ENCODE measurements at places on chromosomes 7 and 10.

DNA sequence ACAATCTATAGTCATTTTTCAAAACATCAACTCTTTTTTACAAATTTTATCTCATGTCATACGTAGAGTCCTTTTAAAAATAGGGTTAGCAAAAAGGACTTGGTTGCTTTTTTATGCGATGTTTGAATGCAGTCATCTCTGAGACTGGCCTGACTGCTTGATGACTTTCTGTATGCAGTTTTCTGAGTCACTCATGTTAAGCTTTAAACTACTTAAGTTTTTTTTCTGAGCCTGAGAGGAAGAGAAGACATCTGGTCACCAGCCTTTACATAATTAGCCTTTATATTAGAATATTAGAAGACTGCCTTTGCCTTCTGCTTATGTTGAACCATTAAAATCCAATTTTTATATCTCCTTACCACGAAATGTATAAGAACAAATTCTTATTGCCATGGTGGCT is 834.4 kb upstream of the MBL2 start:
- DNase-seq: no peak

- no peak for DNase-seq
Observed at GRCh38 chr7:106332201-106332600, 47.4 kb upstream of the NAMPT start.

DNA sequence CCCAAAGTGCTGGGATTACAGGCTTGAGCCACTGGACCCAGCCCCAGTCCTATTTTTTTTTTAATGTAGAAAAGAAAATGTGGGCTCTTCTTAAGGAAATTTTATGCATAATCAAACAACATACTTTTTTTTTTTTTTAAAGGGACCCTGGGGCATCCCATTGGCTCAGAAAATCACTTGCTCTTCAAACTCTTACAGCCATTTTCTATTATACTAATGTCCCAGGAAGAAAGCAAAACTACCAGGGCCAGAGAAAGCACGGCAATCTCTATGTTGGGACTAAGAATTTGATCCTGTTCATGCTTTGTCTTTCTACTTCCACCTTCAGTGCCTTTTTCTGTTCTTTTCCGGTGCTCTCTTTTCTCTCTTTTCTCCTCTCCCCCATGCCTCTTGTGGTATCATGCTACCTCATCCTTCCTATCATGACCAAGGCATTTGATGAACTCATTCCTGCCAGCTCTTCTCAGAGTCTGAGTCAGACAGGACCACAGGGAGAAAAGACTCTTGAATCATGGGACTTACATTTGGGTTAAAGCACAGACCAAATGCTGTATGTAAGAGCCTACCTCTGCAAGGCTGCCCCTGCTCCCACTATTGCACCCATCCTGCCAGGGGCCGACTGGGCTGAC is 76.4 kb upstream of the CCNY start:
- no peak for DNase-seq

- no peak for DNase-seq
Observed at GRCh38 chr7:49400891-49401550, 372.4 kb upstream of the VWC2 start.

DNA sequence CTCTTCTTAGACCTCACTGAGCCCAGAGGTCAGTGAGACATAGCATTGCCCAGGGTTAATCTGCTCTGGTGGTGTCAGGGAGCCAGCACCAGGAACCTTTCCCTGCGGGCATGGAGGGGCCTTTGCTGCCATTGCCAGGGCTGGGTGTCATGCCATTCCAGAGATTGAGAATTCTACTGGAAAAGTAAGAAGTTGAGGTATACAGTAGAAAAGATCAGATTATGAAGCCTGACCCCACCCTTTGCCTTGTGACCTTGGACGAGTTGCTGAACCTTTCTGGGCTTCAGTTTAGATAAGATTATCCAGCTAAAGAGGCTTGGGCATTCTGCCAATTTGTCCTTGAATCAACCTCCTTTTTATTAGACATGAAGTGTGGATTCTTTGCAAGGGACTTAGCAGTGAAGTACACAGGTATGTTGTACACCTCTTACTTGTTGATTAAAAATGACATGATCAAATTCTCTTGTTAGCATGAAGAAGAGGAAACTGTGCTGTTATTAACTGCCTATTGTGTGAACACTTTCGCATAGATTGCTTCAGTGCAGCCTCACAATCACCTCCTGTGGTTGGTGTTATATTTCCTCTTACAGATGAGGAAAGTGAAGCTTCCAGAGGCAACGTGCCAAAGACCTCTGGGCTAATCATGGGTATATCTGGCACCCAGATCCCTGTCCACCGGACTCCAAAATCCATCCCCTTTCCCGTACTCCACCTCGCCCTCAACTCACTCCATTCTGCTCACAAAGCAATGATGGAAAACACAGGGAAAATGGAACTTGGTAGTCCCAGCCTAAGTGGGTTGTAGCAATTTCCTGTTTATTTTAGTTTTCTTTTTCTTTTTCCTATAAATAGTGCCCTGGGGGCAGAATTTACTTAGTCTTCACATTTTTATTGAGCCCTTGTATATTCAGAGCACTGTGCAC is 151.3 kb downstream of the CAMK1D start:
- peak; percentile 46 for DNase-seq

DNA sequence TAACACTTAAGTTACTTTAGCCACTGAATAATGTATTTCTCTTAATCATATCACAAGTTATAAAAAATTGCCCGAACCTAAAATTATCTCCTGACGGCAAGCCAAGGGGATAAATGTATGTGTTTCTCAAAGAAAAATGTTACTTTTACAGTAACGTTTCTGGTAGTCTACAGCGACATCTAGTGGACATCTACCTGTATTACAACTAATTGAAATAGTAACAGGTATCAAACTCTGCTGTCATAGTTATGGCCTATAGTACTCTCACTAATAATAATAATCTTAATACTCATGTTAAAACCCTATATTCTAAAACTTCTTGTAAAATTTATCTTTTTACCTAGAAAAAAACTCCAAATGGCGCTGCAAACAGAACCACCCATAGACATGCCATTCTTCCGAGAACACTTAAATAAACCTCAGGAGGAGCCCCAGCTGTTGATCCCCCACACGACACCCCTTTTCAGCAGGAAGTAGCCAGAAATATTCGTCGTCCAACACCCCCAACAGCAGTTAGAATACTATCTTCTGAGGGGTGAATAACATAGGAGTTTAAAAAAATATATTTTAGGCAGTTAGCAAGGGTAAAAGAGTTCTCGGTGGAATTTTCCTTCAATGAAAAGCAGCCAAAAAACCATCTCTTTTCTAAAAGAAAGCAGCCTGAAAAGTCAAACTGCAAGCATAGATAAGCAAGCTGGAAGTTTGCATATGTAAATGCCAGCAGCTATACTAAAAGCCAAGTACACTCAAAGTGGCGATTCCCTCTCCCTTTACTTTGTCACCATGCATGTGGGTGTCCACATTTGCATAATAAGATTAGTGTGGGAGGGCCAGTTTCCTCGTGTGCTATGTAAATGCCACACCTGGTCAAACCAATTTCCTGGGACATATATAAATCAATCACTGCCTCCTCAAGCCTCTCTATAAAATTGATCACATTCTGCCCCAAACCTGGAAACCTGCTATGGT is 40.5 kb upstream of the ZNF107 start:
- no peak for DNase-seq

DNA sequence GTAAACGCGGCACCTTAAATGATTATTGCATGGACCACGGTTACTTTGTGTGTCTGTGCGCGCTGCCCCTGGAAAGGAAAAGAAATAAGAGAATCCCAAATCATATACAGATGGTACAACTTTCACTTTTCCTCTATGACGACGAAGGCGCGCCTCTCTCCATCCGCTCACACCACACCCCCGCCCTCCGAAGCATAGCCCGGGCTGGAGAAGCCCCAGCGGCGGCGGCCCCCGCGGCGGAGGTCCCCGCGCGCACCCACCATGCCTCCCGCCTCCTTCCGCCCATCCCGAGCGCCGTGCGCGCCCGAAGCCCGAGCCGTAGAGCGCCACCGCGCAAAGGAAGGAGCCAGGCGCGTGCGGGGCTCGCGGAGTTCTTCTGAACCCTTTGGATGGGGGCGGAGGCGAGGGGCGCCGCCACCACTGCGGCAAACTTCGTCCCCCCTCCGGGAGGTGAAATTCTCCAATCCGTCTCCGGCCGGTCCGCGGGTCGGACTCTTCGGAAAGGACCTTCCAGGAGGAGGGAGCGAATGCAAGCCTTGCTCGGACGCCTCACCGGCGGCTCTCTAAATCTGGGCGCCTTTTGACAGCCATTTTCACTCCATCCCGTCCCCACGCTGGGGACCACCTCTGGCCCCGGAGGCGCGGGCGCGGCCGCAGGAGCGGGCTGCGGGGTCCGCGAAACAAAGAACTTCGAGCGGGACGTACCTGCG is 588 bp downstream of the GLI3 start:
- no peak for DNase-seq

GRCh38 chr7:154804449-154804848 is 198.5 kb downstream of the PAXIP1 start:
- DNase-seq: no peak

GRCh38 chr7:137603043-137603442 is 243.7 kb downstream of the DGKI start:
- DNase-seq: no peak

DNA sequence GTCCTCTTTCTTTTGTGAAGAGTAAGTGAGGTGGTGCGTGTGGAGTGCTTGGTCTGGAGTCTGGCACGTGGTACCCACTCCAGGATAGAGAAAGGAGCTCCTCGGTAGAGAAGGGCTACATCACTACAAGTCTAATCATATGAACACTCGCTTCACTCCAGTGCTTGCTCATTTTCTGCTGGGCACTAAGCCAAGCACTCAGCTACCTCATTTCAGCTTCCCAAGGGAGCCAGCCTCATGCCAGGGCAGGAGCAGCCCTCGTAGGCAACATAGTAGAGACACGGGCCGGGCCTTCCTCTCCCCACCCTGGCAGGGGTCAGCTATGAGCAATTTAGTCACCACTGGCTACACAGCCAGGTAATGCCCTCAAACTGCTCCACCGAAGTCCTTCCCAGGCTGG is 11.4 kb upstream of the HSPA12A start:
- DNase-seq: no peak

DNA sequence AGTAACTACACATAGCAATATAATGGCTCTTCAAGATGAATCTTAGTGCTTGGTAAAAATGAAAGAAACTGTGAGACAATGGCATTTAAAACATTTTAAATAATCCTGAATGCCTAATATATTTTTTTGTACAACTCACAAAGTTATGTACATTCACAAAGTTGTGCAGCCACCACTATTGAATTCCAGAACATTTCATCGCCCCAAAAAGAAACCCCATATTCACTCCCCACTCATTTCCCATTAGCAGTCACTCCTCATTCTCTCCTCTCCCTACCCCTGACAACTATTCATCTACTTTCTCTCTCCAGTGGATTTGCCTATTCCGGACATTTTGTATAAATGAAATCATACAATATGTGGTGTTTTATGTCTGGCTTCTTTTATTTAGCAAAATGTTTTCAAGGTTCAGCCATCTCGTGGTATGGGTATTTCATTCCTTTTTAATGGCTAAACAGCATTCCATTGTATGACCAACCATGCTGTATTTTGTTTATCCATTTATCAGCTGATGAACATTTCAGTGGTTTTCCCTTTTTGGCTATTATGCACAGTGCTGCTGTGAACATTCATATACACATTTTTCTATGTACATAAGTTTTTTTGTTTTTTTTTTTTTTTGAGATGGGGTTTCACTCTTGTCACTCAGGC is 34.7 kb downstream of the ENTPD7 start:
- no peak for DNase-seq

DNA sequence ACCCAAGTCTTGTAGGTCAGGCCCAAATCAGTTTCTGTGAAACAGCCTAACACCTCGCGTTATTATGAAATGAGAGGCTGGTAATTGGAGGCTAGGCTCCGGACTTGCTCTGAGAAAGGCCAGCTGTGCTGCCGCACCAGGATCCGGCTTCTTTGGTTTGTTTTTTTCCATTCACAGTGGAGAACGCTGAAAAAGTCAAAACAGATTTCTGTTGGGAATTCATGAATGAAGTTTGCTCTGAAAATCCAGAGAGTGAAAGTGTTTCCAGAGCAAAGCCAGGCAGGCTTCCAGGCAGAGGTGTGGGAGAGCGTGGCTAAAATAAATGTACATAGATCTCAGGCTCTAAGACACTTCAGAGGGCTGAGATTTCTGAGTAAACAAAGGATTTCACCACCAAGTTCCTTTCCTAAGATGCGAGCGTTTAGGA is 240.1 kb downstream of the TRIL start:
- DNase-seq: no peak

- no peak for DNase-seq
Observed at GRCh38 chr7:55973747-55974250, 9.4 kb downstream of the NIPSNAP2 start.

DNA sequence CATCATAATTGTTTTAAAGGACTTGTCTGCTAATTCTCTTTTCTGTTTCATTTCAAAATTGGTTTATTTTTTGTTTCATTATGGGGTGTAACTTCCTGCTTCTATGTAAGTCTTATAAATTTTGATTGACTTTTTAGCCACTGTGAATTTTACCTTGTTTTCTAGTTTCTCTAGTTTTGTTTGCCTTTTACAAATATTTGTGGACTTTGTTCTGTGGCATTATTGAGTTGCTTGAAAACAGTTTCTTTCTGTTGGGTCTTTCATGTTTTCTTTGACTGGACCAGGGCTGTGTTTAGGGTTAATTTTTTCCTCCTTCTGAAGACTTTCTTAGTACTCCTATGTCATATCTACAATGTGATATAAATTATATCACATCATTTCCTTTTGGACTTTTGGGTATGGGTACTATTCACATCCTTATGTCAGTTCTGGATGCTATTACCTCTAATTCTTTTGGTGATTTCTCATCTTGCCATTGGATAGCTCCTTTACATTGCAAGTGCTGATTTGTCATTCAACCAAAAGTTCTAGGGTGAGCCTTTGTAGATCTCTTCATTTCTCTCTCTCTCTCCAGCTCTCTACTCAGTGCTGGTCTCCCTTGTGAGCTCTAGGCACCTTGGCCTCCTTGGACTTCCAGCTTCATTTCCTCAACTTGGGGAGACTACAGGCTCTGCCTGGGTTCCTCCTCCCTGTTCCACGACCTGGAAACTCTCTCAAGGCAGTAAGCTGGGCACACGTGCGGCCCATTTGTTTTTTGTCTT is 36.9 kb downstream of the MLLT10 start:
- no peak for DNase-seq

- no peak for DNase-seq
Observed at GRCh38 chr7:115940460-115941060, 90.0 kb downstream of the TFEC start.

Data from vagina (tissue), 2 donors.